ENCODE measurements at places on chromosomes 3 and 15.

GRCh38 chr3:146131616-146132410, 29.2 kb downstream of the PLOD2 start:
- no peak for DNase-seq

DNA sequence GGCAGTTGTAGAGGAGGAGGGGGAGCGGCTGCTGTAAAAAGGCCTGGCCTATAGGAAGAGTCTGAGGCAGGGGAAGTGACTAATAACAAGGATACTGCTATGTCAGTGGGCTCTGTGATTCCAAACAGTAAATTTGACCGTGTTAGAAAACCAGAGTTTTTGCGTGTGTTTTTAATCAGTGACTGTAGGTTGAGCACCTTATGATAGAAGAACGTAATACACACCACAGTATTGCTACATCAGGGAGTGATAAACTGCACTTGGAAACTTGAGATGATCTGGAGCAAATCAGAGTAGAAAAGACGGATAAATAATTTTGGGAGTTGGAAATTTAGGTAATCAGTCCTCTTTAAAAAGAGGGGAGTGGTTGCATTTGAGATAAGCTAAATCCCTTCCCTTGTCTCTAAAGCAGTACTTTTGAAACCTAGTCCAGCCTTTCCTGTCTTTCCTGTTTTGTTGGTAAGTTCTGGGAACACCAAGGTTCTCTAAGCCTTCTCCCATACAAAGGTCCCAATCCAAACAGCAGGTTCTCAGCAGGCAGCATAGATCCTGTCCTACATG, 130.5 kb upstream of the NR2E3 start:
- no peak for DNase-seq

DNA sequence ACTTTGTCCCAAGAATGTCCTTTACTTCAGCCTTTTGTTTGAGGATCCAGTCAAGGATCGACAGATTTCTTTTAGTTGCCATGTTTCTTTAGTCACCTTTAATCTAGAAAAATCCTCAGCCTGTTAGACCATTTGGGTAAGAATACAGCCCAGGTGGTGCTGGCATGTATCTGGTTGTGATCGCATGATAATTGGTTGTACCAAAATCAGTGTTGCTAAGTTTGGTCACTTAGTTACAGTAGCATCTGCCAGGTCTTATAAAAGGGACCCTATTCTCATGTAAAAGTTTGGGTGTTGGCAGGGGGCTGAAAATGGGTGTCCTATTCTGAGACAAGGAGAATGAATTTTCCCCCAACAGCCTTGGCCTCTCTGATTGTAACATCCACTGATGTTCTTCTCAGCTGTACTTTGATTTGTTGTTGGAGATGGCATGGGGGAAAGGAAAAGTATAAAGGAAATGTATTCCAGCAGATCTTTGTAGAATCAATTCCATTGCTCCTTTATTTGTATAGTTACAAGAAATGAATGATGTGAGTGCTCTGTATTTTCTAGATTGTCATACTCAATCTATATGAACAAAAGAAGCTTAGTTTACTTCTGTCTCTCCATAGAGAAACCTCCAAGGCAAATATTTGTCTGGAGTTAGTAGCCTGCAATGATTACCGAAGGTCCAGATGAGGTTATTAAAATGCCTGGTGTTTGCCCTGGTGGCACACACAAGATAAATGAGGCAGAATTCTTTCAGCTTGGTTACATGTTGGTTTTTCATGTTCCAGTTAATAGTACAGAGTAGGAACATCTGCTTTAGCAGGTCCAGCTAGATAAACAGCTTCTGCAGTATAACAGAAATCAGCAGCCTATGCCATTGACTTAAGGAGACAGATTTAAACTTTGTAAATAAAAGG, 65.7 kb downstream of the CMTM8 start:
- DNase-seq = no peak

DNA sequence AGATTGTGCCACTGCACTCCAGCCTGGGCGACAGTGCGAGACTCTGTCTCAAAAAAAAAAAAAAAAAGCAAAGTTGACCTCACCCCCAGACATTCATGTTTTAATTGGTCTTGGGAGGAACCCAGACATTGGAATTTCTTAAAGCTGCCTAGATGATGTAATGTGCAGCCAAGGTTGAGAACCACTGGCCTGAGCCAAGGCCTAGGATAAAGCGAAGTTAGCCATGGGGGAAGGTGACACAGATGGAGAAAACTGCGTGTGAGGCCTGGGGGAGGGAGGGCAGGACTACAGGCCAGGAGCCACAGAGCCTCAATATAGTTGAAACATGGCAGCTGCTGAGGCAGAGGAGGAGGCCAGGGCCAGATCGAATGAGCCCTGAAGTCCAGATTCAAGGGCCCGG, 21.0 kb downstream of the GLB1 start:
- no peak for DNase-seq

DNA sequence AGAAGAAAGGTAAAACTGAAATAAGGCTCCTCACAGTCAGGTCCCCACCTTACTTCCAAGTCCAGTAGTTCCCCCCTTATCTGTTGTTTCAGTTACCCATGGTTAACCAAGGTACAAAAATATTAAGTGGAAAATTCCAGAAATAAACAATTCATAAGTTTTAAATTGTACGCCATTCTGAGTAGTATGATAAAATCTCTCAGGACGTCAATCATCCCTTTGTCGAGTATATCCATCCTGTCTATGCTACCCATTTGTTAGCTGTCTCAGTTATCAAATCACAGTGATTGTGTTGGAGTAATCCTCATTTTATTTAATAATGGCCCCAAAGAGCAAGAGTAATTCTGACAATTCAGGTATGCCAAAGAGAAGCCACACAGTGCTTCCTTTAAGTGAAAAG, 43.9 kb downstream of the LRRFIP2 start:
- DNase-seq = no peak

GRCh38 chr15:57890351-57890750, 175.2 kb downstream of the ALDH1A2 start:
- no peak for DNase-seq

DNA sequence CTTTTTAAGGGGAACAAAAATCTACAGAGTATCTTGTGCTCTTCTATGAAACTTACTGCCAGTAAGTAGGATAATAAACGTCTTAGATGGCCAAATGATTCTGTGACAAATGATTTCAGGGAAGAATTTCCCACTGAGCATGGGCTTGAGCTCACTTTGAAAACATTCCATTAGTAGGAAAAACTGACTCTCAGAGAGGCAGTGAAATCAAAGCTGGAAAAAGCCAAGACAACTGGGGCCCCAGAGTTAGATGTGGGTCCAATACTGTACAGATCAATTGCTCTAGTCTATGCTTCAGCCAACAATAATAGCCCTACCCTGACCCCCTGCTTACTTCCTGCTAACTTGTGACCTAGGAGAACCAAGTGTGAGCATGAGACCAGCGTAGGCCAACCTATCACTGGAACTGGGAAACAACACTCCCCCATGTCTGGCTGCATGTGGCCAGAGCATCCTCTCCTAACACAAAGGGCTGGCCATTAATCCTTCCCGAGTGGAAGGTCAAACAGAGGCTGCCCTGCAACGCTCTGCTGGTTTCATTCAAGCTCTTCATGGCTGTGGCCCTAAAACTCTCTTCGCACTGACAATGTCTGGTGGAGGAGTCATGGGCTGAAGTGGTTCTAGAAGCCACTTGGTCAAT, 68.8 kb downstream of the FOXB1 start:
- DNase-seq = no peak

DNA sequence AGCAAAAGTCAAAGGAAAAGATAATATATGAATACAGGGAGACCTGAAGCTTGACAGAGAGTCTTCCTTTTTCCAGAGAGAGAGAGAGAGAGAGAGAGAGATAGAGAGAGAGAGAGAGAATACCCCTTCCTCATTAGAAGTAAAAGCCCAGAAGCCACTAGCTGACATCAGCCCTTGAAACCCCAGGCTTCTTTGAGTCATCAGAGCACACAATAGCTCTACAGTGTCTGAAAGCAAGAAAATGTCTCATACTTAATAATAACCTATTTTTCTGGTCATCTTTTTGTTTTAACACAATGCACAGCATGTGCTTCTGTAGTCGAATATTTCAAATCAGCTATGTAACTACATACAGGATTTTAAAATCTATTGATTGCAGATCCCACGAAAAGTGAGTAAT, 109.2 kb upstream of the NANOGP8 start:
- no peak for DNase-seq
